ENCODE measurements at places on chromosomes 2 and 18.

GRCh38 chr2:20677301-20678085 is 10.5 kb downstream of the GDF7 start:
- no peak for DNase-seq

DNA sequence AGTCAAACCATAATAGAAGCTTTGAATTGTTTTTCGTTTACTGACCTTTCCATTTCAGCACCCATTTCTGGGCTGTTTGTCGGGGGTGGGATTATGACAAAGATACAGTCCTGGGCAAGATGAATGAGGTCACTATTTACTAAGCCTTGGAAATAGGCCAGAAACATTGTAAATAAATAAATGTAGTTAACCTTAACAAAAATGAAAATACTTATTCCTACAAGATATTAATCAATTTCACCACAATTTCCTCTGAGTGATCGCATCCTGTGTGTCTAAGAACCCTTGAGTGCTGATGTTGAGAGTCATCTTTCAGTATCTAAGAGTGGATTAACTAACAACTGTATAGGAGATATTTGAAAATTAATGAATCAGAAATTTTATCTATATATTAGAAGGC is 14.0 kb downstream of the ITGA4 start:
- no peak for DNase-seq

DNA sequence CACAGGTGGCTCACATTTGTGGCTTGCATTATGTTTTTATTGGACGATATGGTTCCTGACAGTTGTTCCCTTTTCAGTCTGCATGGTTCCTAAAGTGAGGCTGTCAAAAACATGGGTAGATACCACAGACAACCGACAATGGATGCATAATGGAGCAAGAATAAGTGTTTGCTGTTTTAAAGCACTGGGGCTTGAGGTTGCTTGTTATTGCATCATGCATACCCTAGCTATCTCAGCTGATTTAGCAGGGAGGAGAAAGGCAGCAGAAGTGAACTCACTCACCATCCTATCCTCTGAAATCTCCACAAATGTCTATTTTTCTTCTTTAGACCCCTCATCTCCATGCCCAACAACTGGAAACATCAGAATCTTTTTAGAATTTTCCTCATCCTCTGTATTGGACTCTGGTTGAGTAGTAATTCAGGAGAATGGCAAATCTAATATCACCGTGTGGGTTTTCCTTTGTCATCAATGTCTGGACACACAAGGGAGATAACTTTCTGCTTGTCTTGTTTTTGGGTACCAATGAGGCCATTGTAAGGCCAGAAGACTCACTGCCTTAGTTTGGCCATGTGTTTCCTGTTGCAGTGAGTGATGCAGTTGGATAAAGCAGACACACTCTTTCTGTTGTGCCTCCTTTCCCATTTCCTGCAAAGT is 46.7 kb downstream of the FBXO48 start:
- no peak for DNase-seq

- DNase-seq = no peak
Measured at GRCh38 chr2:212532087-212532486, 6.5 kb downstream of the ERBB4 start.

DNA sequence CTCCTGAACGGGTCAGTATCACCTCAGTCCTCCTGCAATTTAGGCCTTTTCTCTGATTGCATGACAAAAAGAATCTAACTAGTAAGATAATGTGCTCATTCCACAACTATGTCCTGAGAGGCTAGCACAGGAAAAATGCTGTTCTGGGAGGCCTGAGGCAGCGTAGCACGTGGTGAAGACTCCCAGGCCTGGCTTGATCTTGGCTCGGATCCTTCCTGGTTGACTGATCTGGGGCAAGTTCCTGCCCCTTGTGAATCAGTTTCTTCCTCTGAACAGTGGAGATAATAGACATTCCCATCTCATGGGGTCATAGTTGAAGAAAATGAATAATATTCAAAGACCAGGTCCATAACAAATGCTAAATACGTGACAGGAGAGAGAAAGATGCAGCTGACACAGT is 12.3 kb downstream of the FBLN7 start:
- DNase-seq = no peak

- DNase-seq = no peak
Measured at GRCh38 chr18:57801761-57802212, 1.3 kb downstream of the ATP8B1 start.

DNA sequence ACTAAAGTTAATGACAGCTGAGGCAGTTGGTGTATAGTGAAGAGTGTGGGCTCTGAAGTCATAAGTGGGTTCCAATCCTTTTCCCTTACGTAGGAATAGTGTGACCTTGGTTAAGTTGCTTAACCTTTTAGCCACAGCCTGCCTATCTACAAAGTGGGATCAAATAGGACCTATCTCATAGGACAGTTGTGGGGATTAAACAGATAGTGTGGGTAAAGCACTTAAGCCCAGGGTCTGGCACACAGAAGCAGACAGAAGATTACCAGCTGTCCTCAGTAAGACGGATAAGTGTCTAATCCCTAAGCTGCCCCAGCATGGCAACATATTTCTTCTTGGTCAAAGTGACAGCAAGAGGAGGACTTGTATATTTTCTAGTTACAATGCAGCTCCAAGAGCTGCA is 28.2 kb downstream of the UBE2F start:
- no peak for DNase-seq

DNA sequence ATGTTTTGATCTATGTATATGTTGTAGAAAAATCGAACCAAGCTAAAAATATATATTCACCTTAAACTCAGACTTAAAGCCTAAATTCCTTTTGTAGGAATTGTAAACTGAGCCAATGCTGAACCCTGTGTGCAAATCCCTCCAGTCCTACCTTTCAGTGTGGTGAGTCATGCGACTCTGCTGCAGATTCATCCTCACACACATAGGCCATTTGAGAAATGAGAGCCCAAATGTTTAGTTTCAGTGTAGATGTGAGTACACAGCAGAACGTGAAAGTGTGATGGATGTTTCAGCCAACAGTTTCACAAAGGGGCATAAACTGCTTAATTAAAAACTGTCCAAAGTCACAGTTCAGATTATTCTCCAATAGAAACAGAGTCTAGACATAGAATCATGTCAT is 193.2 kb downstream of the CDH19 start:
- no peak for DNase-seq

GRCh38 chr2:177808984-177809809 is 263.4 kb downstream of the PDE11A start:
- DNase-seq = no peak

GRCh38 chr18:27062802-27063201 is 122.3 kb downstream of the CHST9 start:
- no peak for DNase-seq

DNA sequence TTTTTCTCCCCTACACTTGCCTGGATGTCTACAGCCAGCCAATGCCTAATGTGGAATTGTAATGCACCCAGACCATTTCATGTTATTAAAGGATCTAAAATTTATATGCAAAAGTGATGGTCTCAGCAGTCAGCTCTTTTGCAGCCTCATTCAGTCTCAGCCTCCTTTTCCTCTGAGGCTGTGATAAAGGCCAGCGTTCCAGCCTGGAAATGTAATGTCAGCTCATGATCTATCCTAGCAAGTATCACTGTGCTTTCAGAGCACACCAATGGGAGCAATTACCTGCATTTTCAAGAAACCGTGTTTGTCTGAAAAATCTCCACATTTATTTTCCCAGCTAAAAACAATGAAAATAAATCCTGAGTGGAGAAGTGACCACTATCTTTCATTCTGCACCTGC is 274.6 kb downstream of the CDH20 start:
- DNase-seq = no peak

- DNase-seq = no peak
Measured at GRCh38 chr18:58297198-58297597, 253.2 kb downstream of the NEDD4L start.

DNA sequence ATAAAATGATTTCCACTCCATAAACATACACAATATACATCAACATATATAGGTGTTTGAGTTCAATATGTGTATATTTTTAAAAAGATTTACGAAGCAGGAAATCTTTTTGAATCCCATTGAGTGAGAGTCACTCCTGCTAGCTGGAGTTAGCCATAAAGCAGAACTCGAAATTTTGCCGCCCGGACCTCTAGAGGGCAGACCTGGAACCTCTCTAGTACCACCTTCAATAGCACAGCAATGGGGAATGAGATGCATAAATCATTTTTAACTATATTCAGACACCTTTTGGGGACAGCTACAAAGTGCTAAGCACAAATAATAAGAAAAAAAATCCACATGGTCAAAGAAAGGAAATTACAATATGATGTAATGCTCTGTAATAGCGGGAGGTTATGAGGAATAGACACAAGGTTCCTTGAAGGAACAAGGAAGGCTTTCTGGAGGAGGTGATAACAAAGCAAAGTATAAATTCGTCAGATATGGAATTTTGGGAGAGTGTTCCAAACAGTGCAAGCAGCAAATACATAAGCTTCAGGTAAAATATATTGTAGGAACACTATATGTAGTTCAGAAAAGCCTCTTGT is 533.4 kb downstream of the ERBB4 start:
- no peak for DNase-seq

- DNase-seq = no peak
Measured at GRCh38 chr2:231146665-231147064, 21.8 kb upstream of the HTR2B start.

GRCh38 chr18:10896851-10897250 is 252.5 kb downstream of the PIEZO2 start:
- DNase-seq = no peak

DNA sequence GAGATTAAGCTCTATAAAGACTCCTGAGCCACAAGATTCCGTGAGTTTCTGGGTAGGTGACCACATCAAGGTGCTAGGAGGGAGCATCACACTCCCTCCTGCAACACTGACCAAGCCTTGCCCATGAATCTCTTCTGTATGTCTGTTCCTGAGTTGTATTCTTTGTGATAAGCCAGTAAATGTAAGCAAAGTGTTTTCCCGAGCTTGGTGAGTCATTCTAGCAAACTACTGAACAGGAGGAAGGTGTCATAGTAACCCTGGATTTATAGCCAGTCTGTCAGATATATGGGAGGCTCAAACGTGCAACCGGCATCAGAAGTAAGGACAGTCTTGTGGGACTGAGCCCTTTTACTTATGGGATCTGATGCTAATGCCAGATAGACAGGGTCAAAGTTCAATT is 346.1 kb upstream of the KYNU start:
- no peak for DNase-seq

DNA sequence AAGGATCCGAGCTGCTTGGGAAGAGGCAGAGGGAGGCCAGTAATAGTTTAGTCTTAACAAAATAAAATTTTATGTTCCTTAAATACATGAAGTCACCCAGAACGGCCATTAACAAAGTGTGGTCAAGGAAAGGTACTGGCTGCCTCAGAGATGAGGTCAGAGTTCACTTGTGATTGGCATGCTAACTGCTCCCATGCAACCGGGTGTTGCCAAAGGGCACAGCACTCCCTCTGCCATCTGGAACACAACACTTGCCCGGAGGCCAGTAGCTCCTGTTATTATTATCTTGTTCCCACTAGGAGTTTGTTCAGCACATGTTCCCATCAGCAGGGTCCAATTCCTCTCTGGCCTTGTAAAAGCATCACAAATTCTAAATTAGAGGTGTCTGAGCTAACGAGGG is 207.0 kb downstream of the CYP26B1 start:
- no peak for DNase-seq

DNA sequence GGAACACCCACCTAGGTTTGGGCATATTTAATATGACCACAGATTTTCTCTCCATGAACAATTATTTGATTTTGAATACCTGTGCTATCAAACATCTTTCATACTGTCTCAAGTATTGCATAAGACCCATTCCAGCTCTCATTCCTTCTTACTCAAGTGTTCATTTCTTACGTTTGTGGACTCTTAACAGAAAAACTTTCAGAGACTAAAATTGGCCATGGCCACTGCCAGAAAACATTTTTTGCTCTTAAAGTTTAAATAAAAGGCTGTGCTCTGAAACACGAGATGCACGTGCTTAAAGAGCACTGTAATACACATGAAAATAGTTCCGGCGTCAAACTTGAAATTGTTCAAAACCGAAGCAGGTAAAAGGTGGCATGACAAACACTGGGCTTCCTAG is 89.3 kb downstream of the LIMS1 start:
- no peak for DNase-seq

- peak; percentile 16 for DNase-seq
Measured at GRCh38 chr2:135913727-135914365, 37.6 kb upstream of the MCM6 start.

DNA sequence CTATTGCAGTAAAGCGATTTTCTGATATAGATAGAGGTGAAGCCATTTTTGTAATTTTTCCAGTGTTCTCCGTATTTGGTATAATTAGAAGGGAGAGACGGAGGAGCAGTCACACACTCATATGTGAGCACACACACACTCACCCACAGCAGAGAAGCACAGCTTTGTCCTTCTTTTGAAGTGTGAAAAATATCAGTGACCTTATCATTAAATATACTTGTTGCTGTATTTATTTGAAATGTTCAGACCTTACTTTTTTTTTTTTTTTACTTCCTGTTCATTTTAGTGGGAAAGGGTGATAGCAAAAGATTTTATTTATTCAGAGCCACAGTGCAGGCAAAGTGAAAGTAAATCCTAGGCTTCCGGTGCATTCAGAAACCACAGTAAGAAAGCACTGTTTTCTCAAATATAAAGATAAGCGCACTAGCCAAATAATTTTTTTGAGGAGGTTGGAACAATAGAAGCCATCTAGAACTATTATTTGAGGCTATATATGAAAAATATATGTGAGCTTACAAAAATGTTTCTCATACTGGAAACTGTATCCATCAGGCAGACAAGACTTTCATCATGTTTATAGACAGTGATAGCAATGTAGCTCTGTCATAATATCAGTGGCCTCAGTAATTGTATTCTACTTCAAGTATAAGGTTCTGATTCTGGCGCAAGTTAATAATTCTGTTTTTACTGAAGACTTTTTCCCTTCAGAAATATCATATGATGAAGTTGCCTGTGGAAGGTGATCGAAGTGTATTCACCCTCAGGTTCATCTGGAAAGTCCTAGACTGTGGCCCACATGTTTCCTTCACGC is 37.2 kb downstream of the TSHZ1 start:
- DNase-seq = no peak

Data from activated naive CD4-positive, alpha-beta T cell treated with Interleukin-2 at 50 U/mL for 16 hours (primary cell).